RWPE2 (cell line): ENCODE measurements at places on chromosomes 1 and 21.

- DNase-seq, result no peak
Observed at GRCh38 chr1:156662005-156662799, 15.0 kb downstream of the NES start.

- no peak for DNase-seq
Observed at GRCh38 chr1:198699167-198700015, 60.6 kb downstream of the PTPRC start.

DNA sequence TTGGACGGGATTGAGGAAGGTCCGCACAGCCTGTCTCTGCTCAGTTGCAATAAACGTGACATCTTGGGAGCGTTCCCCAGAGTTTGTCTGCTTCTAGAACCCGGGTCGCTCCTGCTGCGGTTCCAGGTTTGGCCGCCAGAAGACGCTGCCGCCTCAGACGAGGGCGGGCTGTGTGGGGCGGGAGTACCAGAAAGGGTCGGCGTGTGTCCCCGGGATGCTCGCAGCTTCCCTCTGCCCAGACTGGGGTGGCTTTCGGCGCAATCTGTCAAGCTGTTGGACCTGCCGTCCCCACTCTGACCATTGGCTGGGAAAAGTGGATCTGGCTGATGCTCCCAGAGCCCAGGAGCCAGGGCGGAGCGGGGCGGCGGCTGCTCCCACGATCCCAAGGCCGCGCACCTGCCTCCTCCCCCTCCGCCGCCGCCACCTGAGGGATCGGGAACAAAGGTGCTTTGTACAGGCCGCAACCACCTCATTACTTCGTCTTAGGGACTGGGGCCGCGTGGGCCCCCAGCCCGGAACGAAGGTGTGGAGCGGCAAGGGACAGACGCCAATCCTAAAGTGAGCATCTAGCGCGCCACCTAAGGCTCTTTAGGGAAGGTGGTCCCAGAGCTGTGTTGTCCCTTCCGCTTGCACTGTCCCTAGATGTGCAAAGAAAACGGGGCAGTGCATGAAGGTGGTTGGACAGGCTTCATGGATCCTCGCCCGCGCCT is 683 bp upstream of the EFNA4 start:
- DNase-seq, result peak; percentile 64

- no peak for DNase-seq
Observed at GRCh38 chr1:36369061-36369861, 16.5 kb downstream of the STK40 start.

DNA sequence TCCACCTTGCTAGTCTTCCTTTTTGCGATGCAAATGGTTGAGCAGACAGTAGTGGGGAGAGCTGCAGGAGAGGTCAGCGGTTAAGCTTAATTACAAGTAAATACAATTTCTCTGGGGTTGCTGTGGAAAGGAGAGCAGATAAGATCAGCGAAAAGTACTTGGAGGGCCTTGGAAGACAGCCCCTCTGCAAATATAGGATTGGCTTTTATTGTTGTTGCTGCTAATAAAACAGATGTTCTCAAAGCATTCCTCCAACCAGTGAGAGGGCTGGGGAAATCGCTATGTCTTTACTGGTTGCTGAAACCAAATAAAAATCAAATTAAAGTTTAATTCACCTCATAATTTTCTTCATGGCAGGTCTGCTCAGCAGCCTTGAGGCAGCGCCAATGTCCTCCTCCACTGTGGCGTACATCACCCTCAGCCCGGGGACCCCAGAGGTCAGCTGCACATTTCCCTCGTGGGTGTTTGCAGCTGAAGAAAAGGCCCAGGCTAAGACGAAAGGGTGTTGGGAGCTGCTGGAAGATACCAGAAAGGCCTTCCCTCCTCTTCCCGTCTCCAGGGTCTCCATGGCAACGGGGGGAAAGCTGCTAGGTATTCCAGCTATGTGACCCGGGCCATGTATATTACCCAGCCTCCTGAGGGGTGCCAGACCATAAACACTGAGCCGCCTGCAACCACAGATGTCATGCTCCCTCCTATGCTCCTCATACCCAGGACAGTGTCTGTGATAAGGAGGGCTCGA is 54.6 kb upstream of the POU2F1 start:
- DNase-seq, result no peak

DNA sequence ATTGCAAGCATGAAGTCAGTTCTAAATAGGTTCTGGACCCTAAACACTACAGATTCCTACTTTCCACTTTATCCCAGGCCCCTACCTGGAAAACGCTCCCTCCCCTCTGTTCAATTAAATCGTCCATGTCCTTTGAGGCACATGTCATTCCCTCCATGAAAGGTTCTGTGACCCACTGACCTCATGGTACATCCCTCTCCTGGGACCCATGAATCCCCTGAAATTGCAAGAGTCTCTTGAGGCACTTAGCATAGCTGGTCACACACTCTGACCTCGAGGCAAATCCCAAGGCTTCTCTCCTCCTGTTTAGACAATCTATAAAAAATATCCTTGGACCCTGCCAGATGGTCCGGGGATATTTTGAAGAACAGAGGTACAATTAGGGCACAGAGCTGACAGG is 34.3 kb upstream of the KRTAP19-8 start:
- no peak for DNase-seq

- no peak for DNase-seq
Observed at GRCh38 chr21:30148906-30149305, 17.7 kb downstream of the CLDN17 start.

GRCh38 chr1:67700692-67701410 is 15.8 kb downstream of the GADD45A start:
- no peak for DNase-seq

DNA sequence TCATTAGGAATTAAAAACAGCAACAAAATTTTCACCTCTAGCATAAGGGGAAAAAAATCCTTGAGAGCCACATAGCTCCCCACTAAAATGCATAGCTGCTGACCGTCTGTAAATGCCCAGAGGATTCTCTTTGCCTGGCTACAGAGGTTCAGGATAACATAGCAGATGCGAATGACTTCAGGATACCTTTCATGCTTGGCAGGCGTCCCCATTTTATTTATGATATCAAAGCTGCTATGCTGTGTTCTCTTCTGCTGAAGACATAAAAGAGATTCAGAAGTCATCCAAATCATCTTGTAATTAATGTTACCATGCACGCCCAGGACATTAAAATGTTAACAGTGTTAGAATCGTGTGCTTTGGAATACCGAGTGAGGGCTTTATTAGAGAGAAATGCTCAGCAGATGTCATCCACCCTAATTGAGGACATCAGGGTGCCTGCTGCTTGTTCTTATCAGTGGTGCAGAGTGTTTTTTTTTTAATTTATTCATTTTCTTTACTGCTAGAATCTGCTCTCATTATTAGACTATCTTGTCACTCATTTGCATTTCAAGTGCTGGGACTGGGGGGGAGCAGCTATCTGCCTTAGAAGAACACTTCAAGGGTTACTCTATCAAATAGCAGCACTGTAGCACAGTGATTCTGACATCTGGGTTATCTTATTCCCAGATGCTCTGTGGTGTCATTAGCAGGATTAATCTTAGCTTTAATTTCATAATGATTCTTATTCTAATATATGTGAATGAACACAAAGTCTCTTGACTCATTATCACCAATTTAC is 139.5 kb downstream of the ZNF326 start:
- no peak for DNase-seq
